ENCODE measurements at places on chromosomes 7 and 10.

DNA sequence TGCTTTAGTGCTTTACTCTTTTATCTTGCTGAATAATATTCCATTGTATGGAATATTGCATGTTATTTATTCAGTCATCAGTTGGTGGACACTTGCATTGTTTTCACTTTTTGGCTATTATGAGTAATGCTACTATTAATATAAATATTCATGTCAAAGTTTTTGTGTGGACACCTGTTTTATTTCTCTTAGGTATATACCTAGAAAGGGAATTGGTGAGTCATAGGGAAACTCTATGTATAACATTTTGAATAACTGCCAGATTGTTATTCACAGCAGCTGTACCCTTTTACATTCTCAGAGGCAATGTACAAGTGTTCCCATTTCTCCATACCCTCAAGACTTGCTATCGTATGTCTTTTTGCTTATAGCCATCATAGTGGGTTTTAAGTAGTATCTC is 268.7 kb downstream of the SEMA3A start:
- DNase-seq, result no peak

- no peak for DNase-seq
Measured at GRCh38 chr10:71486484-71487114, 89.9 kb downstream of the CDH23 start.

GRCh38 chr7:20290505-20291111 is 40.1 kb upstream of the ITGB8 start:
- no peak for DNase-seq

- DNase-seq, result no peak
Measured at GRCh38 chr7:18175801-18176450, 148.3 kb upstream of the PRPS1L1 start.

GRCh38 chr10:4549139-4549653 is 276.8 kb upstream of the AKR1E2 start:
- DNase-seq, result no peak

DNA sequence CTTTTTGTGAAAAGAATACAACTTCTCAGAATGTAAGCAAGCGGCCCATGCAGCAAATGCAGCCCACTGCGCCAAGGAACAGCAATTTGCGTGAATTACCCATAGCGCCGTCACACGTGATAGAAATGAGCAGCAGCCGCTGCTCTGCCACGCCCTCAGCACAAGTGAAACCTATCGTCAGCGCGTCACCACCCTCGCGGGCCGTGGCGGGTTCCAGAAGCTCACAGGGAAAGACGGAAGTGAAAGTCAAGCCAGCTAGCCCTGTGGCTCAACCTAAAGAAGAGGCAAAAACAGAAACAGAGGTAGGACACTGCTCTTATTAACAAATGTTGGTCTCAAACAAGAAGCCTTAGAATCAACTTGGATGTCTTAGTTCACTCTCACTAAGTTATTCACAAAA is 70.5 kb downstream of the SHH start:
- DNase-seq, result no peak

DNA sequence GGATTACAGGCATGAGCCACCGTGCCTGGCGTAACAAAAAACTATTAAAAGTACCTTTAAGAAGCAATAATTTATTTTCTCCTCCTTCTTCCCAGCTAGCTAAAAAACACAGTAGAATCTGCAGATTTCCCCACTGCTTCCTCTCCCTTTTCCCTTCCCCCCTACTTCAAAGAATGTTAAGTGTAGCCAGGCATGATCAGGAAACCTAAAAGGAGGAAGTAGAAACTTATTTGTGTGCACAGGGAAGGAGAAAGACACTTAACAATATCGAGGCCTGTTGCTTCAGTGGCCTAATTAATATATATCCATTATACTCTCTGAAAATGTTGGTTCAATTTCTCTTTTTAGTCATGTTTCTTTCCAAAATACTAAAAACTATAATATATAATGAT is 127.7 kb downstream of the NRBF2 start:
- no peak for DNase-seq

DNA sequence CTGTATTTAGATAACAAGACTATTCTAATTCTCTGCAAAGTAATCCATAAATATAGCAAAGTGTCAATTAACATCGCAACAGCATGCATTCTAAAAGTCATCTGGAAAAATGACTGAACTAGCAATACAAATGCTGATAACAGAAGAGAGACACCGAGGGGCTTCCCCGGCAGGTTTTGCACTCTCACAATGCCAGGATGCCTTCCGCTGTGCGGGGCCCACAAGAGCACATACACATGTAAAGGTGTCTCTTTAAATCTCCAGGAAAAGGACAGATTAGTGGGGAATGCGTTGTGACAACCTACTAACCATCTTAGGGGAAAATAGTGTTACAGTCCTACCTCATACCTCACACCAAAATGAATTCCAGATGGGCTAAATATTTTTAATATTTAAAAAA is 86.9 kb downstream of the CXCL12 start:
- DNase-seq, result no peak

DNA sequence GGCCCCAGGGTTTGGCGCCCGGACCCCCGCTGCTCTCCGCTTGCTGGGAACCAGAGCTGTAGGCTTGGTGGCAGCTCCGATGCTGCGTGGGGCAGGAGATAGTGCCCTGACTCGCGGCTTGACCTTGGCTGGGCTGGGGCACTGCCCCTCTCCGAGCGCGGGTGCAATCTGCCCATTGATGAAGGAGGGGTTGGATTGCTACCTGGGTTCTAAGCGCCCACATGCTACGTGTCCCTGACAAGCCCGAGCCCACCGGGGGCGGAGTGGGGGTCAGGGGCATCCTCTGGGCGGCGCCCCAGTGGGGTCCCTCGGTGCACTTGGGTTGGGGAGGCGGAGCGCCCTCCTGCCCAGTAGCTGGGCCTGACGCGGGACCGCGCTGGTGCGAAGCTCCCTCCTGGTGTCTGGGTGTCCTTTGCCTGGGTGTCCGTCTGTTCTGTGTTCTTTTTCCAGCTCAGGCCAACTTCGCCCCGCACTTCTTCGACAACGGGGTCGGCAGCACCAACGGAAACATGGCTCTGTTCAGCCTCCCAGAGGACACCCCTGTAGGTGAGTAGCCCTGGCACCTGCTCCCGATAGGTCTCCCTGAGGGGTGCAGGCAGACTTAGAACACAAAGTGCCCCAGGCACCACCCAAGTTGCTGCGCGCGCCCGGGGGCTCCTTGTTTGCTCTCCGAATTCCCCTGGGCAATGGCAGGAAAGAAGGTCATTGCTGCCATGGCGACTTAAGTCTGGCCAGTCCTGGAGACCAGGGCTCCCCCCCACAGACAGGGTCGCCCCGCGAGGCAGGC is 900 bp downstream of the CDHR1 start:
- DNase-seq, result no peak

DNA sequence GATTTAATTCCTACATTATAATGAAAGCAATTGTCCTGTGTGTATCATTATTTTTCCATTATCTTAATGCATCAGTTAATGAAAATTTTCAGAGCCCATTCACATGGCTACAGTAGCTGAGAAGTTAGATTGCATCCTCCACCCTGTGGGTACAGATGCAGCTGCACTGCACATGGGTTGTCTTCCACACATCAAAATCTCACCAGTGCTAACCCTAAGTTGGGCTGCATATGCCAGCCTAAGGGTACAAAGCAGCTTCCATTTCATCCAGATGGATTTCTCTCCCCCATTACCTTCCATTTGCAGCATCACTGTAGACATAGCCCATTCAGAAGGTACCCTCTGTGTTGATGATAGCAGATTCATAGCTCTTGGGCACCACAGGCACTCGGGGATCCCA is 74.7 kb upstream of the WDR11 start:
- no peak for DNase-seq

GRCh38 chr7:50656141-50656895 is 91.1 kb upstream of the DDC start:
- no peak for DNase-seq

GRCh38 chr10:99560277-99561126 is 27.8 kb downstream of the NKX2-3 start:
- DNase-seq, result no peak

- no peak for DNase-seq
Measured at GRCh38 chr10:118330295-118331076, 11.6 kb downstream of the FAM204A start.

- no peak for DNase-seq
Measured at GRCh38 chr10:30959836-30960210, 71.8 kb downstream of the ZNF438 start.

- no peak for DNase-seq
Measured at GRCh38 chr10:35993591-35994515, 351.8 kb upstream of the FZD8 start.

DNA sequence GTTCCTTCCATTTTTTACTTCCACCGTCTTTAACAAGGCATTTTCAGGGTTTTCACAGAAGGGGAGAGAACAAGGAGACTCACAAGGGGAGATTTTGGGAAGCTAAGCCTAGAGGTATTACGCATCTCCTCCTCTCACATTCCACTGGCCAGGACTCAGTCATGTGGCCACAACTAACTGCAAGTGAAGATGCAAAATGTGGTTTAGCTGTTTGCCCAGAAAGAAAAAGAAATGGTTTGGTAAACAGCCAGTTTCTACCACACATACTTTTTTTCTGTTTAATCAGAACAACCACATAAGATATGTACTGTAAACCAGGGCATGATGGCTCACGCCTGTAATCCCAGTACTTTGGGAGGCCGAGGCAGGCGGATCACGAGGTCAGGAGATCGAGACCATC is 21.4 kb upstream of the HELLS start:
- no peak for DNase-seq

DNA sequence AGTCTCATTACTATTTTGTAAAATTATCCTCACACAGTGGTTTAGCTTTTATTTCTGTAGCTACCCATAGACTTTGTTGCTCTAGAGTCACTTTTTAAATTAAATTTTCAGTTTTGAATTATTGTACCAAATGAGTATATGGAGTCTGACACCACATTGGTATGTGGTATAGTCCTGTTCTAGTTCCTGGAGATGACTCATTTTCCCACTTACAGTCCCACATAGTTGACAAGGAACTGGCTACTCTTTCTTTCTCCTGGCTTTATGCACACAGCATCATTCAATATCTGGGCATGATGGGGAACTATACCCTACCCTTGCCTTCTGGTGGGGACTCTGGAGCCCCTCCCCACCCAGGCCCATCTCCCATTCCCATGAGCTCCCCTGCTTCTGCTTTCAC is 92.6 kb upstream of the RAB11FIP2 start:
- DNase-seq, result no peak

DNA sequence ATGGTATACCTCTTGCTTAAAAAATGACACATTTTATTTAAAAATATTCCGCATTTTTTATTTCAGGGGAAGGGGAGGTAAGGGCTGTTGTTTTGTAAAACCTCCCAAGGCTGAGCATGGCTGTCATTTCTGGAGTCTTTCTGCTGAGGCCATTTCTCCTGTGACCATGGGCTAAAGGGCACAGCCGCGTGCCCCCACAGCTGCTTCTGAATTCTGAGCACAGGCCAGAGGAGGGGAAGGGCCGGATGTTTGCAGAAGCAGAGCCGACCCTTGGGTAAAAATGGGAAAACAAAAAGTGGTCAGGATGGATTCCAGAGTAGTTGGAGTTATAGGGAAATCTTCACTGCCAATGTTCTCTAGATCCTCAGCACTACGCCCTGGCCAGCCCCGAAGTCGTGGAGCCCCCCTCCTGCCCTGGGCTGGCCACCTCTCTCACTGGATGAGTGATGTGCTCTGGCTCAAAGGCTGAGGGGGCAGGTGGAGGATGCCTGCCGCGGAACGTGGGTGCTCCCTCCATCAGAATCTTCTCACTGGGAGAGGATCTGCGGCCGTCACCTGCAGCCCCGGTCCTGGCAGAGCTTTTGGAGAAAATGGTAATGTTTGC is 131.3 kb upstream of the ZEB1 start:
- DNase-seq, result no peak

GRCh38 chr7:89332026-89332425 is 536.5 kb upstream of the TEX47 start:
- DNase-seq, result no peak

GRCh38 chr10:25210265-25210664 is 35.5 kb downstream of the GPR158 start:
- no peak for DNase-seq

DNA sequence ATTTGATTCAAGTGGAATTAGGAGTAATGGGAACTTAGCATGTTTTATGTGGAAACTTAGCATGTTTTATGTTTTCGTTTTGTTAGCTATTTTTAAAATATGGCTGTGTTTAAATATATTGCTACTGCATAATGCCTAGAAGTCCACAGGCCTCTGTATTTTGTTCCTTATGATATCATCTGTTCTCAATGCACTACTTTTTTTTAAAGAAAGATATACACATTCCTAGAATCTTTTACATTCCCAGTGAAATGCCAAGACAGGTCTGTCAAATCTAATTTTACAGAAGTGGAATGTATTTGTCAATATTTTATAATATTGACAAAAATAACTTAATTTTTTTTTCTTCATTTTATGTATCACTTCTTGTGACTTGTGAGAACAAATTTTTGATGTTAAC is 51.6 kb downstream of the ST7 start:
- no peak for DNase-seq

GRCh38 chr7:117445206-117445605 is 17.9 kb upstream of the ASZ1 start:
- no peak for DNase-seq

GRCh38 chr10:71697938-71698709 is 21.5 kb downstream of the C10orf105 start:
- no peak for DNase-seq

DNA sequence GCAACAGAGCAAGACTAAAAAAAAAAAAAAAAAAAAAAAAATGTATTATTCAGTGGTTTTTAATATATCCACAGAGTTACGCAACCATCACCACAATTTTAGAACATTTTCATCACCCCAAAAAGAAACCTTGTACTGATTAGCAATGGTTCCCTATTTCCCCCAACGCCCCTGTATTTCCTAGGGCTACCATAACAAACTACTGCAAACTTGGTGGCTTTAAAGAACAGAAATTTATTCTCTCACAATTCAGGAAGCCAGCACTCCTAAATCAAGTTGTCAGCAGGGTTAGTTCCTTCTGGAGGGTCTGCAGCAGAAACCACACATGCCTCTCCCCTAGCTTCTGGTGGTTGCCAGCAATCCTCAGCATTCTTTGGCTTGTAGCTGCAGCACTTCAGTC is 5.9 kb upstream of the NUP42 start:
- no peak for DNase-seq

GRCh38 chr10:97977673-97978072 is 52.7 kb downstream of the CRTAC1 start:
- no peak for DNase-seq

DNA sequence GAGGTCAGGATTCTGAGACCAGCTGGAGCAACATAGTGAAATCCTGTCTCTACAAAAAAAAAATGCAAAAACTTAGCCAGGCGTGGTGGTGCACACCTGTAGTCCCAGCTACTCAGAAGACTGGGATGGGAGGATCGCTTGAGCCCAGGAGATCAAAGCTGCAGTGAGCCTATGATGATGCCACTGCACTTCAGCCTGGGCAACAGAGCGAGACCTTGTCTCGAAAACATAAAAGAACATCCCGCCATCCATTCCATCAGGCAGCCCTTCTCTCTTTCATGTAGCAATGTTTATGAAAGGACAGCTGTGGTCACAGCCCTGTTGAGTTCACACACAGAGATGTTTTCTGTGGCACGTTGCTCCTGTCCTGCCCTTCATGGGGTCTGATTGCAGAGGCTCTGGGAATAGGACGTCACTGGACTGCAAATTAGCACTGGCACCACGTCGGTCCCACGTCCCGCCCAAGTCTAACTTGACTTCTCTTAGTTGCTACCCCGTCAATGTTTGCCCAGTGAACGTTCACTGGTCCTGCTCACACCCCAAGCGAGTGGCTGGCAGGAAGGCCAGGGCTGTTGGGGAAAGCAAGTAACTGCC is 64.5 kb upstream of the MYL10 start:
- DNase-seq, result no peak

- DNase-seq, result no peak
Measured at GRCh38 chr7:134509010-134509409, 18.4 kb upstream of the AKR1B10 start.

GRCh38 chr10:19194866-19195265 is 146.3 kb downstream of the MALRD1 start:
- DNase-seq, result no peak
